ENCODE measurements at places on chromosomes 16 and 17.
A peak's percentile ranks its signal among the peaks of the same experiment; 100 is the strongest.

- DNase-seq: peak; percentile 17
Observed at GRCh38 chr17:57995076-57995956, 7.3 kb upstream of the VEZF1 start.

DNA sequence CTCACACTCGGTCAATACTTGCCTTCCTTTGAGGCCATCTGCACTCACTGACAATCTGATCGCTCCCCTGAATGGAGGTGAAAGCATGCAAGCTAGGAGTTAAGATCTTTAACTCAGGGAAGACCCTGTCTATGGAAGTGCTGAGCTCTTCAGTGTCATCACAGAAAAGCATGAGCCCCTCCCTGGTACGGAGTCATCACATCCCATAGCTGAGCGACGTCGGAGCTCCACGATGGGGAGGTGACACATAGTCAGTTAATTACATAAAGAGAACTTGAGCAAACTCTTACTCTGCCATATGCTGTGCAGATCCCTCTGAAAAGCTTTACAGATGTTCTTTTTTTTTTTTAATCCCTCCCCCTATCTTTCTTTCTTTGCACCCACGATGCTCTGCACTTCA, 463.2 kb downstream of the WWOX start:
- DNase-seq: no peak

DNA sequence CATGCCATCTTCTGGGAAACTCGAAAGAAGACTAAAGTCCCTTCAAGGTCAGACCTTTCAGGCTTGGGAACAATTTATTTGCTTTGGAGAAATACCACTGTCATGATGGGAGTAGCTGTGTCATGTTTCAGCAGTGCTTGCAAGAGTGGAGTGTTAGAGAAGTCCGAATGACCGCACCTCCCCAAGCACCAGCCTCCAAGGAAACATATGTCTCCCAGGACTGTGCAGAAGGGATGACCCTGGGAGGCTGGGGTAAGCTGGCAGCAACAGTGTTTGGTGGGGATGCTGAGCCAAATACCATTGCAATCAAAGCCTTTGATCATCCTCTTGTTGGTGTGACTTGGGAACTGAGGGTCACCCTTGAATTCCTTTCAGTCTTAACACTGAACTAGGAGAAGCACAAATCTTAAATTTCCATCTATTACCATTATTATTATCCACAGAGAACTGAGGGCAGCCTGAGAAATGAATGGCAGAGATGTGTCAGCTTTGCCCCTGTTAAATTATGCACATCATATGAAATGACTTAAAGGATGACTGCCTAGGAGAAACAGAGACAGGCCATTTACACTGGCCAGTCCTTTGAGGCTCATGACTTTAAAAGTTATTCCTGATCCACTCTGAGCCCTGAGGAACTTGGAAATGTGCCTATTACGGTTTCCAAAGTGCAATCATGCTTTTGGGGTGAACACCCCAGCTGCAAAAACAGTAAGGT, 244.9 kb downstream of the CA10 start:
- no peak for DNase-seq

GRCh38 chr17:30567231-30568116, 90.3 kb downstream of the GOSR1 start:
- no peak for DNase-seq

DNA sequence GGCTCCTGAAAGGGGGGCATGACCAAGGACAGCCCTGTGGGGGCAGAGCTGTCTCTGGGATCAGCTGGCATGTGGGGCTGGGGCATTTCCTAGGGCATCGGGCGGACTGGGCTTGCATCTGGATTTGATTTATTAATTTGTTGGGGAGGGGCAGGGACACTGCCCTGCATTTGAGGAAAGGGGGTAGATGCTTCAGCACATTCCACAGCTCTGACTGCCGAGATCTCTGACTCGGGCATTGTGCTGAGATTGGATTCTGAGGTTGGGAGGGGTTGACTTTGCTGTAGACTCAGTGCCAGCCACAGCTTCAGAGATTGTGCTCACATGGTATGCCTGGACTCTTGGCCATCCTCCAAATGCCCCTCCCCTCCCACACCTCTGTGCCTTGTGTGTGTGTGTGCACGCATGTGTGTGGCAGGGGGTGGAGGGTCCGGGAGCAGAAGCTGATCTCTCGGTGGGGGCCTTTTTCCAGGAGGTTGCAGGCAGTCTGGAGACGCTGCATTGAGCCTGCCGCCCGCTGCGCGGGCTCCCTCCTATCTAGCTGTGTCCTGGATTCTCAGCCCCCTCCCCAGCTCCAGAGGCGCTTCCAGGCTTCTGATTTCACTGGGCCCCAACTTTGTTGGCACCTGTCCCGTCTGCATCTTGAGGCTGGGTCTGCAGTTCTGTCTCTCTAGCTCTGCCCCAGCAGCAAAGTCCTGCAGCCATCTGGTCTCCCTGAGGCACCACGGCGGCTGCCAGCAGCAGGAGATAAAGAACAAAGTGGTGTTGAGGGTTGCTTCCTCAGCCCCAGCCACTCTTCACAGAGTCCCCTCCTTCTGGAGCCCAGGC, 14.9 kb downstream of the IGFBP4 start:
- no peak for DNase-seq

DNA sequence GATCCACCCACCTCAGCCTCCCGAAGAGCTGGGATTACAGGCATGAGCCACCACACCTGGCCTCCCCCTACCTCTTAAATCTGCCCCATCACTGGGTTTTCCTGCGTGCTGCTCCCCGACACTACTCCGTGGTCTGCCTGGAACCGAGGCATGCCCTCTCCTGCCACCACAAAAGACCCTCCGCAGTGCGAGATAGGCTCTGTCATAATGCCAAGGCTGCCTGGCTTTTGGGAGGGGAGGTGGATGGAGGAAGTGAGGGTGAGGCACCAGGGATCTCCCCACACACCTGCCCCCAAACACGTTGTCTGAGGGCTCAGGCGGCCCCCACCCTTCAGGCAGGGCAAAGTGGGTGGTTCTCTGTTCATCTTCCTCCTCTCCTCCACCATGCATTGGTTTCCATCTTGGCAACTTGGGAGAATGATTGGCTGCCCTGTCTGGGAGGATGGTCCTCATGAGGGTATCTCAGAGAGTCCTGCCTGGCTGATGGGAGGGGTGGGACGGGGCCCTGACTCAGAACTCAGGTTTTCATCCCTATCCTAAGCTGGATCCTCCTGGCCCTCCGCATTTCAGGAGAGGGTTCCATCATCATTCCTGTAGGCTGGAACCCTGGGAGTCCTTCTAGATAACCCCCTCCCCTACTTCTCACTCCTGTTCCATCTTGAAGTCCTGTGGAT, 23.2 kb downstream of the IGFBP4 start:
- DNase-seq: no peak

GRCh38 chr17:15038656-15039055, 226.5 kb downstream of the PMP22 start:
- DNase-seq: no peak

- no peak for DNase-seq
Observed at GRCh38 chr17:77132411-77133086, 8.2 kb upstream of the SEC14L1 start.

DNA sequence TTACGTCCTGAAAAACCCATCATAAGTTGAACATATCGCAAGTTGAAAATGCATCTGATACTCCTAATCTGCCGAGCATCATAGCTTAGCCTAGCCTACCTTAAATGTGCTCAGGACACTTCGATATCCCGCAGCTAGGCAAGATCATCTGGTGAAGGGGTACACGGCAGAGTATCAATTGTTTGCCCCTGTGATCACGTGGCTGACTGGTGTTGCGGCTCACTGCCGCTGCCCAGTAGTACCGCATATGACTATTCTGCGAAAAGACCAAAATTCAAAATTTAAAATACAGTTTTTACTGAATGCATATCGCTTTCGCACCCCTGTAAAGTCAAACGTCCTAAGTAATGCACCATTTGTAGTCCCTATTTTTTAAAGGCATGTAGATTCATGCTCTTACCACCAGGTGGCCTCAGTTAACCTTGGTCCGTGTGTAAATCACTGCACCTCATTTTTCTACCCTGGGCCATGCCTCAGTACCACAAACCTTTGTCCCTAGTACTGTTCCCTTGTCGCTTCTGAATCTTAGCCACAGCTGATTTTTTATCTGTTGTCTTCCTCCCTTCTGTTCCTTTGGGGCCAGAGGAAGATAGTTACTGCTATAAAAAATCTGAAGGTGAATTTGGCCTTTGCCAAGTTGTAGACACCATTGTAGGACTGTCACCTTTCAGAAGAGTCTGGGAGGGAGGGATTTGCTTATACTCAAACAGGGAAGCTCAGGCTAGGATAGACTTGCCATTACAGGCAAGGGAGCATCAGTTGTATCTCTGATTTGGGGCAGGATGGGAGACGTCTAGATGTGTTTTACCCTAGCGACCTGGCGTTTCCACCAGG, 34.4 kb downstream of the WWP2 start:
- peak; percentile 36 for DNase-seq

DNA sequence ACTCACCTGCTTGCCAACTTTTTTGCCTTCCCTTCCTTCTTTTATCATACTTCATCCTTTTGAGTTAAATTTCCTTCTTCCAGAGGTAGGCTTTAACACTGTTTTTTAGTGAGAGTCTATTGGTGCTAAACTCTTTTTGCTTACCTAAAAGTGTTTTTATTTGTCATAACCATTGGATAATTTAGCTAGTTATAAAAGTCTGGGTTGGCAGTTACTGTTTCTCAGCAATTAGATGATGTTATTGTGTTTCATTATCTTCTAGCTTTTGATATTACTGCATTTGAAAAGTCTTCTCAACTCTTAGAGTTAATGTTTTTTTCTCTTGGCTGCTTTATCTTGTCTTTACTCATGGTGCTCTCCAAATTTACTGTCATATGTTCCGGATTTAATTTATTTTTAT, 22.6 kb downstream of the ZNRF1 start:
- DNase-seq: no peak
